ENCODE measurements at places on chromosomes 1 and 21.

GRCh38 chr1:73907051-73907450 lies 290.9 kb downstream of the LRRIQ3 start:
- no peak for DNase-seq

GRCh38 chr1:227994632-227995300 lies 12.0 kb upstream of the WNT3A start:
- DNase-seq = no peak

GRCh38 chr1:226051365-226051764 lies 11.2 kb upstream of the H3-3A start:
- no peak for DNase-seq

GRCh38 chr1:208714323-208714722 lies 470.1 kb upstream of the PLXNA2 start:
- DNase-seq = no peak

GRCh38 chr1:73775896-73776295 lies 422.1 kb downstream of the LRRIQ3 start:
- no peak for DNase-seq

DNA sequence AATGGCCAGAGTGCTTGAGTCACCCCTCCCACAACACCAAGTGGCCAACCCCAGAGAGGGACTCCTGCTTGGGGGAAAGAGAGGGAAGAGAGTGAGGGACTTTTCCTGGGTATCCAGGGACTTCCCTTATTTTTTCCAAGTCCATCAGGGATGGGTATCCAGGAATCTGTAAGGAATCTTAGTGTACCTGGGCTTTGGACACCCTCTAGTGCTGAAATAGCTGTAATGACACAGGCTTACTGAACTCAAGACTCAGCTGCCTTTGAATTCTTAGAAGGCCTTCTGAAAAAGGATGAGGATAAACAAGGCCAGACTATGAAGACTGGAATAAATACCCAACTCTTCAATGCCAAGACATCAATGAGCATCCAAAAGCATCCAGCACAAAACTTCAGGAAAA lies 12.0 kb downstream of the TSHB start:
- DNase-seq = no peak

- DNase-seq = no peak
These were observed 119.8 kb downstream of the SIK1 start for GRCh38 chr21:43306911-43307676.

GRCh38 chr1:201427963-201428362 lies 6.4 kb upstream of the TNNI1 start:
- no peak for DNase-seq

DNA sequence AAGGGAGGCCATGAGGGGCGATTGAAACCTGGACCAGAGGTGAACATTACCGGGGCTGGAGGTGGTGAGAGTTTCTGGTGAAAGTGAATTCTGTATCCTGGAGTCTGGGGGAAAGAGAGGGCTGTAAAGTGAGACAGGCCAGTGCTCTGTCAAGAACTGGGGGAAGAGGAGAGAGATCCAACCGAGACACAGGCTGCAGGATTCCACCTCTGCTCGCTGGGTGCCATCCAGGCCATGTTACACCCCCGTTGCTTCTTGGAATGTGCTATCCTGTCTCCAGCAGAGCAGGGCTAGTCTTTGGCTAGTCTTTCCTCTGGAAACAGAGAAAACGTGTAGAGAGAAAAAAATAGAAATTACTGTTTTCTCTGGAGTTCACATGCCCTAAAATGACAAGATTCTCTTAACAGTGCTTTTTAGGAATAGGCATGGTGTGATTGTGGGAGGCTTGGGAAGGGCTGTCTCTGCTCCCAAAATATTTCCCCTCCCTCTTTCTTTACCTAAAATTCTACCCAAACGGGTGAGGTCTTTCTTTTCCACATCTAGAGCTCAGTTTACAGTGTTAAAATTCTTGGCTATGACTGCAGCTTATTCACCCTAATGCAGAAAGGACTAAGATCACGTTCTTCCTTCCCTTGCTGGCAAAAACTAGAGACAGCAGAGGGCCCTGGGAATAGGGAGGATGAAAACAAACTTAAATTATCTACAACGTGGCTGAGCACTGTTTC lies 16.5 kb upstream of the OVAAL start:
- no peak for DNase-seq

- DNase-seq = no peak
These were observed 75.3 kb upstream of the ARTN start for GRCh38 chr1:43858324-43858723.

GRCh38 chr1:221874285-221875003 lies 132.6 kb upstream of the DUSP10 start:
- DNase-seq = no peak

DNA sequence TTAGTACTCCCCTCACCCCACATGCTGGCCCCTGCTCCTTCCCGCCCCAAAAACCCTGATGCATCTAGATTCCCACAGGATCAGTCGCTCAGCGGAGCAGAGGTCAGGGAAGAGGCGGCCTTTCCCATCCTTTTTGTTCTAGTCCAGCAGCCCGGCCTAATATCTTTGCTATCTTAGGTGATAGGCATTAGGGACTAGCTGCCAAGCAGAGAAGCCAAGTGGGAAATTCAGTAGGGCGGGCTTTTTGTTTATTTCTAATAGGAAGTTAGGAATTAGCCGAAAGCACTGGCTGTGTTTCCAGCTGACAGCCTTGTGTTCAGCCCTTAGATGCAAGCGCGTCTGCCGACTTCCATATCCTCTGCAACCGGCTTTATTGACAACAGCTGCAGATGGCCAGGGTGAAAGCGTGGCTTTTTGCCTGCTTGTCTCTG lies 59.0 kb upstream of the BCAR3 start:
- DNase-seq = no peak

- no peak for DNase-seq
These were observed 45.1 kb upstream of the MUTYH start for GRCh38 chr1:45385302-45385701.

- no peak for DNase-seq
These were observed 104.9 kb downstream of the CNIH3 start for GRCh38 chr1:224721000-224721399.

- DNase-seq = no peak
These were observed 96.0 kb upstream of the TRABD2B start for GRCh38 chr1:48093147-48093546.

DNA sequence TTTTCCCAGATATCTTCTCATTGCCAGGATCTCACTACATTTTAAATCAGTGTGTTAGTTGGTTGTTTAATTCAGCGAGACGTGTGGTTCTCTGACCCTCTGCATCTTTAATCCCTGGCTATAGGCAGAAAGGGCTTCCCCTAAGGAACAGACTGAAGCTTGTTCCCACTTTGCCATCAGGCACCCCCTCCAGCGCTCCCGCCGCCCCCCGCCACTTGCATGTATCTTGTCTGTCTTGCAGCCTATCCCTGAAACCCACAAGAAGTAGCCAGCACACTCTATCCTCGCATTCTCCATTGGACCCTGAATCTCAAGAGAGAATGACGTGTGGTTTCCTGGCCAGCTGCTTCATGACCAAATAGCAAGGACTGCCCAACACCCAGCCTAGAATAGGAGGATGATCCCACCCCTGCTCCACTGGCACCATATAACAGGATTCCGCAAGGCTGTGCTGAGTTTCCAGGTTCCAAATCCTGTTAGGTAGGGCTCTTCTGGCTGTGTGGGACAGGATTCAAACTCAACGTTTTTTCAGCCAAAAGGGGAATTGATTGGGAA lies 7.8 kb downstream of the CLDN19 start:
- no peak for DNase-seq

GRCh38 chr21:46180079-46180722 lies 4.1 kb downstream of the SPATC1L start:
- no peak for DNase-seq

GRCh38 chr1:204268101-204268500 lies 54.3 kb upstream of the GOLT1A start:
- DNase-seq = no peak

DNA sequence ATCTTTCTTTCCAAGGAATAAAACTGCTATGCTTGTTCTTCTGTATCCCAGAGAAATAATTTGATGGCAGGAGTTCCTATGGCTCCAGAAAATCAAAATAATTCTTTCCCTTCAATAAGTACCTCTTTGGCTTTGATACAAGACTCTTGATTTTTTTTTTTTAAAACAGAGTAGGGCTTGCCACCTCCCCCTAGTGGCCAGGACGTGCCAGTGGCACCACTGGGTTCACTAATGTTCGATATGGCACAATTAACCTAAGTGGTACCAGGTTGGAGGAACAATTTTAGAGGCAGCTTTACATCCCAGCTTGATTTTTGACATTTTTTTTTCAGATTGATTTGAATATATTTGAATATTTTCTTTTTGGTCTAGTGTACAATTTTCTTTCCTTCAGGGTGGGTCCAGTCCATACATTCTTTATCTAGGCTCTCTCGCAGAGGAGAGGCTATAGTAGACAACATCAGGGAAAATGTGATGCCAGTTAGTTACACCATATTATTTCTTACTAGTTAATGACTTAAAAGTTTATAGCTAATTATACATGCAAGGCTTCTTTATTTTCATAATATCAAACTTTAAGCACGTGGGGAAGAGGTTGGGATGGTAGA lies 330.9 kb downstream of the S1PR1 start:
- DNase-seq = peak; percentile 46

- no peak for DNase-seq
These were observed 330.0 kb upstream of the DEPDC1 start for GRCh38 chr1:68826836-68827235.

- no peak for DNase-seq
These were observed 38.1 kb upstream of the STUM start for GRCh38 chr1:226510453-226510852.

- DNase-seq = no peak
These were observed 298.2 kb downstream of the SPATA17 start for GRCh38 chr1:217929213-217929885.

GRCh38 chr1:20192364-20192763 lies 6.0 kb upstream of the PLA2G2C start:
- DNase-seq = no peak

DNA sequence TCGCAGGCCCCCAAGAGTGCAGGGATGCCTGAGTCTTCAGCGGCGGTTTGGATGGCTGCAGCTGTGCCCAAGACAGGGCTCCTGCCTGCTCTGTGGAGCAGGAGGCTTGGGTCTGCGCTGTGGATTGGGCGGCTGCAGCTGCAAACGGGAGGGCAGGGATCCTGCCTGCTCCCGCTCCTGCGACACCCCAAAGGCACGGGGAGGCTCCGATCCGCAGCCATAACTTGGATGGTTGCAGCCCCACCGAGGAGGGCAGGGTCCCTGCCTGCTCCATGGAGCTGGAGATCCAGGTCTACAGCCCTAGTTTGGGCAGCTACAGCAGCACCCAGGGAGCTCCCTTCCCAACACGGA lies 898.8 kb upstream of the NEGR1 start:
- no peak for DNase-seq

DNA sequence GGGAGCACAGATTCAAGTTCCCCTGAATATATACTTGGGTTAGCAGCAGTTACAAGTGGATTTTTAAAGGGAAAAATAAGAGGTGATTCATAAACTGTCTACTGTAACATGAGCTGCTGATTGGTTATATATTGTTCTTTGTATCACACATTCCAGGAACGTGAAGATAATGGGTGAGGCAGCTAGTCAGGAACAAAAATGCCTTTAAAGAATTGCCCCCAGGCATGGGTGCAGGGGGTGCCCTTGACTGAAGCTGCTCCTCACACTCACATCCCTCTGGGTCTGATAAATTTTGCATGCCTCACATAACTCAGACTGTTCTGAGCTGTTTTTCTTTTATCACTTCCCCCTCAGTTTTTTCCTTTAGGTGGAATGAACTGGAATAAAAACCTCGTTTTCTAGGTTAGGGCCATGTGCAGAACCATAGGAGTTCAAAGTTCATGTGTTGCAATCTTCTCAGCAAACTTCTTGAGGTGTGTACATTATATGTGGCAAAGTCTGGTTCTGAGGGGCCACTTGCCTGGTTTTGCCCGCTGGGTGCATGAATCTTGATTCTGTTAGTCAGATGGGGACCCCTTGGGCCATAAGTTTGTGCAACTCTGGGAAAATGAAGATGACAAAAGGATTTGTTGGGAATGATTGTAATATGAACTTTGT lies 21.1 kb downstream of the TBX19 start:
- DNase-seq = no peak

DNA sequence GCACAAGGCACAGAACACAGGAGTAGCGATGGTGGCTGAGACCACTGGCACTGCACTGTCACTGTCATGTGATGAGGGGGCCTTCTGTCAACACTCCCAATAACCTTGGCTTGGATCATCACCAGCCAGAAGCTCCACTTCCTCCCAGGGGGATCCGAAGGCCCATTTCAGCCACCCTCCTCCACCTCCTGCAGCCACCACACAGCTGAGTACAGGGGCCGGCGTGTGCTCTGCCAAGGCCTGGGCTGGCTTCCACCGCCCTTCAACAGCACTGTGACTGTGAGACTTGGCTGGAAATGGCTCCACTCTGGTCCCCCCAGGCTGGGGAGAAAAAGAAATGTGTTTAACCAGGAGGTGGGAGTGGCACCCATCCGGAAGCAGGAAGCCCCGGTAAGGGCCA lies 9.9 kb upstream of the NADK start:
- DNase-seq = no peak

GRCh38 chr1:116886291-116886878 lies 23.3 kb upstream of the PTGFRN start:
- no peak for DNase-seq

- DNase-seq = no peak
These were observed 462.3 kb downstream of the PTPRC start for GRCh38 chr1:199101139-199101538.

DNA sequence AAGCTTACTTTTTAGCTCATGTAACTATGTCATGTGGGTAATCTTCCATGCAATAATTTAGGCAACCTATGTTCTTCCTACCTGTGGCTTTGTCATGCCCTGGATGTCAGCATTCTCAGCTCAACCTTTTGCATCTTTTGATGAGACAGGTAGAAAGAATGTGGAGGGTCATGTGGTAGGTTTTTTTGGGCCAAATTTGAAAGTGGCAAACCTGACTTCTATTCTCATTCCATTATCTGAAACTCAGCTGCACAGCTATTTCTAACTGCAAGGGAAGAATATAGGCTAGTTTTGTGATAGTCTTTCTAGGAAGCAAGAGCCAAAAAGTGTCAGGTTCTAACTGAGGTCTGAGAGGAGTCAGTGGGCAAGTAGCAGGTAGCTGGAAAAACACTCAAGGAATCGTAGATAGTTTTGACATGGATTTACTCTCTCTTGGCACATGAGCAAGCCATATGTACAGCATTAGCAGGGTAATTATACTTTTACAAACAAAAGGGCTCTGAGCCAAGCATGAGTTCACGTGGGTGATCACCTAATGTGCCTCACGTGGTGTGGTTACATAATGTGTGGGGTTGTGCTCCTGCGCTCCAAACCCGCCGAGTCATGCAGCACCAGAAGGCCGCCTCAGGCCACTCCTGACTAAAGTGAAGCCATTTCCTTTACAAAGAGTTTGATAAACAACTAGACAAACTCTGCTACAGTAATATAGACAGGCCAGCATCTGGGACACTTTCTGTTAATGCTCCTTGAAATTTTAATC lies 1013.8 kb downstream of the PLA2G4A start:
- no peak for DNase-seq
